NCI-H1105 (cell line): ENCODE measurements at places on chromosomes 16 and 17.

- DNase-seq = no peak
These were observed 21.0 kb downstream of the CYB5D2 start for GRCh38 chr17:4163951-4164350.

- DNase-seq = no peak
These were observed 336.2 kb downstream of the XYLT1 start for GRCh38 chr16:17134586-17134985.

- no peak for DNase-seq
These were observed 782.4 kb upstream of the SOX9 start for GRCh38 chr17:71338396-71338795.

DNA sequence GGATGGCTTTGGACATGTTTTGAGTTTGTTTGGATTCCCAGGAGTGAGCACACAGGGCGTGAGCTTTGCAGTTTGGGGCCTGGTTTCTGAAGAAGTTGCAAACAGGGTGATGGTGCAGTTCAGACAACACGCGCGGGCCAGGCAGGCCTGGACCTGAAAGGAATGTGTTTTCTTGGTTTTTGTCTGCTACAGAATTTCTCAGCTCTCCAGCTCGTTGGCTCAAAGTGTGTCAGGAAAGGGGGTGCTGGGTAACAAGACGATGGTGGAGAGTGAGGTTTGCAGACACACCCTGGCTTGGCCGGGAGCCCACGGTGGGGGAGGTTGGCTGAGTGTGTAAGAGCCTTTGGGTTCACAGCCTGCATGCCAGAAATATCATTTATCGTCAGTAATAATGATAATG lies 82.3 kb downstream of the CMIP start:
- DNase-seq = no peak

DNA sequence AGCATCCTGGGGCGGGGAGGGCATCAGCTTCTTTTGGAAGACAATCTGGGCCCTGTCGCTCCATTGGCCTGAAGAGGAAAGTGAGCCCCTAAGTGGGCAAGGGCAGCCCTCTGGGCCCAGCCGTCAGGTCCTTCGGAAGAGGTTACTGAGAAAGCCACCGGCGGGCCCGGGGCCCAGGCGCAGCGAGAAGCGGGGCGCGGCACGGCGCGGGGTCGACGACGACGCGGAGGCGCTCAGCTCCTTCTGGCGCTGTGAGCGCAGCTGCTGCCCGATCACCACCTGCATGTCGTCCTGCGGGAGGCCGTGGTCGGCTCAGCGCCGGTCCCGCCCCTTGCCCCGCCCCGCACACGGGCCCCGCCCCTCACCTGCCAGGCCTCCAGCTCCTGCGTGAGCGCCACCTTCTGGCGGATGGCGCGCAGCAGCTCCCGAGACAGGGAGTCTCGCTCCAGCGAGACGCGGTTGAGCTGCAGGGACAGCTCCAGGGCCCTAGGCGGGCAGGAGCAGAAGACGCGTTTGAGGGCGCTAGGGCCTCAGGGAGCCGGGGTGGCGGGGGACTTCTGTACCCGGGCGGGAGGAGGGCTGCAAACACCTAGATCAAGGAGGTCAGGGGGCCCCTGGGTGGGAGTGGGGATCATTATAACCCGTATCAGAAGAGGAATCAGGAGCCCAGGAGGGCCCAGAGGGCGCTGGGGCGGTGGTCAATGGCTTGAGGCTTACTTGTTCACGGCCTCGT lies 4.3 kb downstream of the THOC6 start:
- peak; percentile 73 for DNase-seq

GRCh38 chr16:89123001-89123830 lies 29.6 kb downstream of the ACSF3 start:
- DNase-seq = no peak

- DNase-seq = no peak
These were observed 24.3 kb downstream of the ABCA5 start for GRCh38 chr17:69302682-69303081.

GRCh38 chr17:80704381-80704819 lies 159.8 kb downstream of the RPTOR start:
- DNase-seq = no peak

GRCh38 chr17:59620518-59621259 lies 994 bp downstream of the CLTC start:
- peak; percentile 16 for DNase-seq

DNA sequence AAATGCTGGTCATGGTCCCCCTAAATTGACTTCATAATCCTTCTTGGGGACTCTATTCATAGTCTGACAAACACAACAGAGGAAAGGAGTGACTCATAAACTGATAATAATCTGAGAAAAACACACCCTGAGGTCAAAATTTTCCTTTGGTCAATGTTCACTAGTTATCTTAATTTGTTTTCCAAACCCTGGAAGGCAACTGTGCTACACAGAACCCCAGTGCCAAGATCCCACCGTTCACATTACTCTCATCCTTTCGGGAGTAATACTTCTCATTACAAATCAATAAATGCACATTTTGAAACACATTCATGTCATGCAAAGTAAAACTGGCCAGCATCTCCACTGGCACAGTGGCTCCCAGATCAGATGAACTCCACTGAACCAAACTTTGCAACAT lies 23.2 kb downstream of the COIL start:
- DNase-seq = no peak

- no peak for DNase-seq
These were observed 1.4 kb downstream of the SYNGR3 start for GRCh38 chr16:1991135-1991551.

DNA sequence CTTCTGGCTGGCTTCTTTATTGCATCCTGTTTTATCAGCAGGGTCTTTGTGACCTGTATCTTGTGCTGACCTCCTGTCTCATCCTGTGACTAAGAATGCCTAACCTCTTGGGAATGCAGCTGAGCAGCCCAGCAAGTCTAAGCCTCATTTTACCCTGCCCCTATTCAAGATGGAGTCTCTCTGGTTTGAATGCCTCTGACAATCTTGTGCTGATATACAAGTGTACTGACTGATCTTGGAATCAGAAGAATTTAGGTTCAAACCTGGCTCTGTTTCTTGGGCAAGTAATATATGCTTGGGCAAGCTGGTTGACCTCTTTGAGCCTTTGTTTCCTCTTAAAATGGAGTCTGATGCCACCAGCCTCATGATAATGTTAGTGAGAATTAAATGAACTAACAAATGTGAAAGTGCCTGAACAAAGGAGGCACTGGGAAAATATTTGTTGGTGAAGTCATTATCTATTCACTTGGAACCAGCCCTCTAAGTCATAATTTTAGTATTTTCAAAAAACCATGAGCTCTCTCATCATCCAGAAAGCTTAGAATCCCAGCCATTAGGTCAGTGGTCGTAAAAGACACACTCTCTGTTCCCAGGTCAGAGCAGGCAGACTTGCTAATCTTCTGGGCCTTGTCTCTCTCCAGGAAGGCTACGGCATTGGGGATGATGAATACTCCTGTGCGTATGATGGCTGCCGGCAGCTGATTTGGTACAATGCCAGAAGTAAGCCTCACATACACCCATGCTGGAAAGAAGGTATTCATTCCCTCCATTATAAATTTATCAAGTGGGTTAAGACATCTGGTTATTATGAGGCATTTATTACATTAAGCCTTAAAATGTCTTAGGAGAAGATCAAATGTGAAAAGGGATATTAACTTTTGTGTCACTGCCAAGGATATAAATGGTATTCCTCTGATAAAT lies 18.1 kb upstream of the ARL2BP start:
- no peak for DNase-seq

- peak; percentile 77 for DNase-seq
These were observed 34.3 kb downstream of the STAT5A start for GRCh38 chr17:42322382-42323267.

- no peak for DNase-seq
These were observed 15.7 kb upstream of the CCL1 start for GRCh38 chr17:34378664-34379101.

GRCh38 chr17:63291258-63291657 lies 154.8 kb downstream of the CYB561 start:
- DNase-seq = no peak

- no peak for DNase-seq
These were observed 22.4 kb downstream of the CPD start for GRCh38 chr17:30401097-30401496.

GRCh38 chr17:74016461-74016860 lies 187.0 kb upstream of the RPL38 start:
- no peak for DNase-seq

DNA sequence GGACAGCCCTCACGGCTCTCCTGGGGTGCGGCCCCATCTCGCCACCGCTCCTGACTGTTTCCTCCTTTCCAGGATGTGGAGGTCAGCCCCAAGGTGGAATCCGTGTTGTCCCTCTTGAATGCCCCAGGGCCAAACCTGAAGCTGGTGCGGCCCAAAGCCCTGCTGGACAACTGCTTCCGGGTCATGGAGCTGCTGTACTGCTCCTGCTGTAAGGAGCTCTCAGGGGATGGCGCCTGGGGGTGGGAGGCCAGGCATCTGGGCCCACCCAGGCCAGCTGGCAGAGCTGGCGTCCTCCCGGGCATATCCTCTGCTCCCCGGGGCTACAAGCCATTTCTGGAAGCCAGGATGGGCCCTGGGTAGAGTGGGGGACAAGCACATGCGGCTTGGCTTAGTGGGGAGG lies 13.2 kb downstream of the IL34 start:
- no peak for DNase-seq
